Caki2 (cell line): ENCODE measurements at places on chromosomes 12 and 14. TPM values are rescaled to one million over a fixed set of nuclear protein-coding genes. Genes with fewer than 3 reads are reported as not detected.

The MMAB gene
- total RNA-seq, result 49.2 and 54.4 TPM in 2 replicates

The LBHD2 gene
- total RNA-seq, result 7.5 TPM in 1 of 2 replicates, not detected in the other

The KRT73 gene
- total RNA-seq, result 0.51 TPM in 1 of 2 replicates, not detected in the other

The ADGRD1 gene
- not detected in 2 replicates for total RNA-seq

The ATP23 gene
- total RNA-seq, result 15.3 and 27.9 TPM in 2 replicates

The KLRD1 gene
- total RNA-seq, result not detected in 2 replicates

The P2RX2 gene
- not detected in 2 replicates for total RNA-seq

The GLTP gene
- total RNA-seq, result 24.2 and 25.0 TPM in 2 replicates

The E2F7 gene
- 2.5 and 4.7 TPM in 2 replicates for total RNA-seq

The POLE2 gene
- 37.1 and 60.2 TPM in 2 replicates for total RNA-seq

The RNF212B gene
- not detected in 2 replicates for total RNA-seq

The TSPAN11 gene
- total RNA-seq, result not detected in 2 replicates

The SLC22A17 gene
- 8.4 and 10.6 TPM in 2 replicates for total RNA-seq

The GPR68 gene
- not detected in 2 replicates for total RNA-seq
